KBM-7 (cell line): ENCODE measurements at places on chromosomes 16 and 17.

DNA sequence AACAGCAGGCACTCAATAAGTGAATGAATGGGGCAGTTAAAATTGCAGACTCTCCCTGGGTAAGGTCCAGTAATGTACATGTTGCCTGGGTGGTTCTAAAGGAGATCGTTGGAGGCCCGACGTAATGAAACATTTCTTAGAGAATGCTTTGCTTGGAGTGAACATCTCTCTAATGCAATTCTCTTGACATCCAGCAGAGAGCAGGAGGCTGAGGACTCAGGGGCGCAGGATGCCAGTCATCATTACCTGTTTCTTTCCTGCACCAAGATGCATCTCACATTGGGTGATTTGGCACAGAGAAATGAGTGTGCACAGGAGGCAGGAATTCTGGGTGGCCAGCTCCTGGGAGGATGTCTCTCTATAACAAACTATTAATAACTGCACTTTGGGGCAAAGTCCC lies 130.3 kb upstream of the RBBP6 start:
- no peak for DNase-seq

DNA sequence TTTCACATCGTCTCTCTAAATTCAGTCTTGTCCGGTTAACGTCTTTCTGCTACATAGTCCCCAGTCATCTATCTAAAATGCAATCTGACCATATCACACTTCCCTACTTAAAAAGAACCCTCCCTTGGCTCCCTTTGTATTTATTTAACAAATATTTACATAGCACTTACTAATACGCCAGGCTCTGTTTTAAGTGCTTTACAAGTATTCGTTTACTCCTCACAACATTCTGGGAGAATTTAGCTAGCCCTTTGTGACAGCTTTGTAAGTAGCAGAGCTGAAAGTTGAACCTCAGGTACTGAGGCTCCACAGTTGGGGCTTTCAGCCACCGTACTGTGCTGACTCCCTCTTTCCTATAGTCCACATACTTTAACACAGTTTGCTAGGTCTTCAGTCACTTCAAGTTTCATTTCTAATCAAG lies 9.2 kb downstream of the PAFAH1B1 start:
- no peak for DNase-seq

- DNase-seq: no peak
Measured at GRCh38 chr17:28717578-28718332, at the start of gene RAB34. Gene RAB34, minus strand, starts transcription at chr17:28717868. Its CDS starts 602 bp downstream, at chr17:28717266.

DNA sequence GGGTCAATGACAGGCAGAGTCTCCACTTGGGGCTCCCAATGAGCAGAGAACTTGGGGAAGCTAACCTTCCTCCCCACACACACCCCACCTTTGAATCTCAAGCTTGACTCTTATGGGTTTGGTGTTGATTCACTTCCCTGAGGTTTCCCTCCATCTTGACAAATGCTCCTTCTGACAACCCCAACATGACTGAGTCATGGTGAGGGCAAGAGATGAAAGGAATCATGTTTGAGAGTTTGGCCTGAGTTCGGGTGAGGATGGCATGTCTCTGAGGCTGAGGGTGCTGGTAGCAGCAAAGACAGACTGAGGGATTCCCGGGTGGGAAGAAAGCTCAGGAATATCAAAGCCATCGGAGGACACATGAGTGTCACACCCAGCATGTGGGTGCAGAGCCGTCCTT lies 18.7 kb downstream of the KRT9 start:
- no peak for DNase-seq

DNA sequence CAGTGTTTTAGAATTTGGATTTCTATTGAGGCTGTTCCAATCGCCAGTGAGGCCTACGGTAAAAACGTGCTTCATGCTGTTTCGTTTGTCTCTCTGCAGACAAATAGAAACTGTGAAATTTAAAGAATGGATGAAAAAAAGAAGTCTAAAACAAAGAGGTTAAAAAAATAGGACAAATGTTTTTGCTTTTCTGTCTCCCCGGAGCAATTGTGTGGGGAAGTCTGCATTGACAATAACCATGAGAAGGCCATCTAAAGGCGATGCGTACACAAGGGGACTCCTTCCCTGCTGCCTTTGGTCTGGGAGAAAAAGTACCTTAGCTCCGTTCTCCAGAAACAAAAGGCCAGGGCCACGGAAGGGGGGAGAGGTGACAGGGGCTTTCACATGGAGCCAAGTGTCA lies 4.6 kb upstream of the ZFHX3 start:
- no peak for DNase-seq

GRCh38 chr16:23040246-23040645 lies 109.0 kb downstream of the USP31 start:
- DNase-seq: no peak

GRCh38 chr16:81836279-81837054 lies 57.4 kb downstream of the PLCG2 start:
- peak; percentile 32 for DNase-seq

DNA sequence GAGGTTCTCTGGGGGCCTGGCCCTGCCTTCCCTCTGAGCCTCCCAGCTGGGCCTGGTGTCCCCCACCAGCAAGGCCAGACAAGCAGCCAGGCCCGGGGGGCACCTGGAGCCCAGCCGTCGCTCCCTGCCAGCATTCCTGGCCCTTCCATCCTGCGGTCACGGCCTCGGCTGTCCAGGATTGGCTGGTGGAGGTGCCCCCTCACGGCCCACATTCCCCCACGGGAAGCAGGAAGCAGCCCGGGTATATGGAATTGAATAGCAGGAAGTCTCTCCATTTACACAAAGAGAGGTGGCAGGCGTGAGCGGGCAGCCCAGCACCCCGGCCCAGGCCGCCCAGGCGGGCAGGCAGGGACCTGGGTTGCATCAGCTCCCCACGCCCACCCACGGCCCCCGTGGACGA lies 14.5 kb downstream of the TRAF7 start:
- no peak for DNase-seq

DNA sequence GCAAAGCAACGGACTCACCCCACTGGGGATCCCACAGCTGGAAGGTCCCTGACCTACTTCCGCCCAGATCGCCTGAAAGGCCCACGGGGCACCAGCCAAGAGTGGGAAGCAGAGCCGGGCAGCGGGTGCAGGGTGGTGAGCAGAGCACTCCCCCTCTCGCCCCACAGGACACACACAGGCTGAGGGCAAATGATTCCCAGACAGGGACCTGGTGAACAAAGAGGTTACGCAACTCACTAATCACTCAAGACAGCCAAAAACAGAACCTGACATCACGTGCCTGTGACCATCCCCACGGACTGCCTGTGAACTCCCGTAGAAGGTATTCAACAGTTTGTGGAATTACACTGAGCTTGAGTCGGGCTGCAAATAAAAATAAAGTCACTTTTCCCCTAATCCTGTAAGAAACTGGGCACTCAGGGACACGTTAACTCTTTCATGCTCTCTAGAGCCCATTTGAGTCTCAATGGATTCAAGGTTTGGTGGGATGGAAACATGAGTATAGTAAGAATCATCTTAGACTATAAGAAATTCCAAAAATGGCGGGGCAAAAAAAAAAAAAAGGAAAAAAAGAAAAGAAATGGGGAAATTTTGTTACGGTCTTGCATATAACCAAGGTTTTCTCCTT lies 396.1 kb downstream of the SOX9 start:
- DNase-seq: peak; percentile 22

- DNase-seq: no peak
Measured at GRCh38 chr16:74698222-74698621, 2.4 kb downstream of the MLKL start.

- DNase-seq: no peak
Measured at GRCh38 chr17:67280279-67280678, 35.3 kb upstream of the HELZ start.

GRCh38 chr17:7045492-7046126 lies 1.7 kb upstream of the SLC16A11 start:
- DNase-seq: peak; percentile 76

- DNase-seq: no peak
Measured at GRCh38 chr16:7964744-7965143, 625.6 kb downstream of the TMEM114 start.

DNA sequence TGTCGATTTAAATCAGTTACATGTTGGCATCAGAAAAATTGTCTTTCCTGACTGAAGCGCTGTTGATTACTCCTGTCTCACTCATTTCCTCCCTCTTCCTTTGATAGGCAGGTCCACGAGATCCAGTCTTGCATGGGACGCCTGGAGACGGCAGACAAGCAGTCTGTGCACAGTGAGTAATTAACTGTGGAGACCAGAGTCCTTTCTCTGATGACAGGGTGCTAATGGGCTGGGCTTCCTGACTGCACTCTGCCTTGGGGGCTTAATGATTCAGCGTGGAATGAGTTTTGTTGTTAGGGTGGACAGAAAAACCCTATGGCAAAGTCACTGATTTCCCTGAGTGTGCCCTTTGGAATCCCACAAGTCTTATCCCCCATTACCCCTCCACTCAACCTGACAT lies 6.5 kb downstream of the GOSR2 start:
- DNase-seq: no peak

DNA sequence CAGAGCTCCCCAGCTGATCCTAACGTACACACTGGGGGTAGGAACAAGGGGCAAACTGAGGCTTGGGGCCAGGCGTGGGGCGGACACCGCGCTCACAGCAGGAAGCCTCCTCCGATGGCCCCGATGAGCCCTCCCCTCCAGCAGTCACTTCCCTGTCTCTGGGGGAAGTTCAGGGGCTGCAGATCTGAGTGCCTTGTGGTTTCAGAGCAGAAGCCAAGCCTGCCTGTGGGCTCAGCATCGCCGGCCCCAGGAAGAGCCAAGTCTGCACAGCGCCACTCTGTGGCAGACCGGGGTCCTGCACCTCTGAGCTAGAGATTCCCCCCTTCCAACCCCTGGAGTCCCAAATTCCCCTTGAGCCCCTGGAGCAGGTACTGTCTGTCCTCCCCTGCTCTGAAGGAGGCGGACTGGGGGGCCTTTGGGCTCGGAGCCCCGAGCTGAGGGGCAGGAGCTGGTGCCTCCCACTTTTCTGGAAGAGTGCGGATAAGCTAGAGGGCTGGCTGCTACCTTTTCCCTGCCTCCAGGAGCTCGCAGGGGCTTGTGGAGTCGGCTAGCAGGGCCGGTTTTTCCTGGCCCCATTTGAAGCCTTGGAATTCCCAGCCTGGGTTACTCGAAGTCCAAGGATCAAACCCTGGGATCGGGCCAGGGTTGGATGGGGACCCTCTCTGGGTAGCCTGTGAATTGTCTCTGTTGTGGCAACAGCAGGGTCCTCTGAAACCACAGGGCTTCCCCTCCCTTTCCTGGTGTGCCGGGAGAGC lies 2.9 kb downstream of the GSE1 start:
- DNase-seq: peak; percentile 97

DNA sequence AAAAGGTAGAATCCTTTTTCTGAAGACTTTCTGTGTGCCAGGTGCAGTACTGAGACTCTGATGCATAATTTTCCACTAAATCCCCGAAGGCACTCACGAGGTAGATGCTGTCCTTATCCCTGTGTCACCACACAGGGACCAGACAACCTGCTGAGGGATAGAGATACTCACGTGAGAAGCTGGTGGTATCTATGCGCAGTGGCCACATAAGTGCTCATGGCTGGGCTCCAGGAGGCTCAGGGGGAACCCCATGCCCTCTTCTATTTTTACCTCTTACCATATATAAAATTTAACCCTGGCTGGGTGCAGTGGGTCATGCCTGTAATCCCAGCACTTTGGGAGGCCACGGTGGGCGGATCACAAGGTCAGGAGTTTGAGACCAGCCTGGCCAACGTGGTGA lies 38.3 kb downstream of the NT5M start:
- DNase-seq: no peak

GRCh38 chr17:41680426-41681040 lies 8.2 kb upstream of the EIF1 start:
- DNase-seq: no peak

DNA sequence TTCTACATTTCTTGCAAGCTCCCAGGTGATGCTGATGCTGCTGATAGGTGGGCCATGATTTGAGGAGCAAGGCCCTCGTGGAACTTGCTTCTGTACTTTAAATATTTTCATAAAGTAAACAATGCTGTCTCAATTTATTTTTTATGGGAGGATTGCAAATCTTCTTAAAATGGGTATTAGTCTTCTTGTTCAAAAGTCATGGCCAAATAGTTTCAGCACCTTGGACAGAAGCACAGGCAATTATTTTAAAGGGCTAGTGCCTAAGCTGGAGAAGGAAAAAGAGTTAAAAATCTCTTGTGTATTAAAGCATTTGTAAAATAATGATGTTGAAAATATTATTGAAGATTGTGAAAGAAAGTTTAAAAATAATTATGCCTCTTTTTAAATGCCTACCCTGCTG lies 50.5 kb downstream of the GPR139 start:
- peak; percentile 20 for DNase-seq

GRCh38 chr17:82235775-82236141 lies 6.9 kb downstream of the SLC16A3 start:
- DNase-seq: no peak

DNA sequence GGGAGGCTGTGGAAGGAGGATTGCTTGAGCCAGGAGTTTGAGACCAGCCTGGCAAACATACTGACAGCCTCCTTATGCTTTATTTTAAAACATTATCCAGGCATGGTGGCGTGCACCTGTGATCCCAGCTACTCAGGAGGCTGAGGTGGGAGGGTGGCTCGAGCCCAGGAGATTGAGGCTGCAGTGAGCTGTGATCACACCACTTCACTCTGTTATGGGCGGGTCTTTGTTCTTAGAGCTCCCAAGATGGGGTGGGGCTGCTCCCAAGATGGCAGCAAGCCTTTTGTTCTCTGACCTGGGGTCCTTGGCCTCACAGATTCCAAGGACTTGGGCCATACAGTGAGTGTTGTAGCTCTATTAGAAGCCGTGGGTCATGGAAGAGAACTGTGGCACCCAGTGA lies 26.1 kb upstream of the ST6GALNAC2 start:
- no peak for DNase-seq

DNA sequence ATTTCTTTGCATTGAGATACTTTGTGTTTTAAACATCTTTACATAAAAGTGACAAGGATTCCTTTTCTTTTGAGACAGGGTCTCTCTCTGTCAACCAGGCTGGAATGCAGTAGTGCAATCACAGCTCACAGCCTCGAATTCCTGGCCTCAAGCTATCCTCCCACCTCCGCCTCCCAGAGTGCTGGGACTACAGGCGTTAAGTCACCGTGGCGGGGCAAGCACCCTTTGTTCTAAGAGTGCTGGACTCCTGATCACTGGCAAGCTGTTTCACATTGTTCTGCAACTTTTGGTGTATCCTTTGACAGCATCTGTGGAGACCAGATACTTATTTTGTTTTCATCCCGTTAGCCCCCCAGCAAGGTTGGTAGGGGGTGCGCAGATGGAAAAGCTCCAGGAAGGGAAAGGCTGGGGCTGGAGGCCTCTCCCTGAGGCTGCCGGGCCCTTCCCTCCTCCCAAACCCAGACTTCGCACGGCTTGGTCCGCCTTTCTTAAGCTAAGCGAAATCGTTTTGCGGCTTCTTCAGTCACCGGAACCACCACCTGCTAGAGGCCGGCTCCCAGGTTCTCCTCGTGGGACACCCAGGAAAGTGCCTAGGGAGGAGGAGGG lies 1.1 kb downstream of the ST6GALNAC2 start:
- DNase-seq: no peak
